ENCODE measurements at places on chromosomes 5 and 9.

DNA sequence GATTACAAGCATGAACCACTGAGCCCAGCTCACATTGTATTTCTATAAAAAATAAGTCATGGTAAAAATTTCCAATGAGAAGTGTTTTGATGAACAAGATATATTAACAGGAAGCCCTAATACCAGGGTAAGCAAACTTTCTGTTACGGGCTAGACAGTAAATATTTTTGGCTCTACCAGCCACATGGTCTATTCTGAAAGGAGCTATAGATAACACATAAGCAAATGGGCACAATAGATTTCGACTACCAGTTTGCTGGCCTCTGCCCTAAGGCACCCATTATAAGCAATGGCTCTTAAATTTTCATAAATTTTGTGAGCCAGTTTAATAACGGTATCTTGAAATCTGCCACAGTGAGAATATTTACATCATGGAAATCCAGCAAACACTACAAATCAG is 8.1 kb downstream of the UBQLN1 start:
- no peak for DNase-seq

- DNase-seq = no peak
These were observed 109.7 kb downstream of the BASP1 start for GRCh38 chr5:17327048-17327625.

GRCh38 chr5:75006865-75007822 is 45.2 kb downstream of the GCNT4 start:
- no peak for DNase-seq

DNA sequence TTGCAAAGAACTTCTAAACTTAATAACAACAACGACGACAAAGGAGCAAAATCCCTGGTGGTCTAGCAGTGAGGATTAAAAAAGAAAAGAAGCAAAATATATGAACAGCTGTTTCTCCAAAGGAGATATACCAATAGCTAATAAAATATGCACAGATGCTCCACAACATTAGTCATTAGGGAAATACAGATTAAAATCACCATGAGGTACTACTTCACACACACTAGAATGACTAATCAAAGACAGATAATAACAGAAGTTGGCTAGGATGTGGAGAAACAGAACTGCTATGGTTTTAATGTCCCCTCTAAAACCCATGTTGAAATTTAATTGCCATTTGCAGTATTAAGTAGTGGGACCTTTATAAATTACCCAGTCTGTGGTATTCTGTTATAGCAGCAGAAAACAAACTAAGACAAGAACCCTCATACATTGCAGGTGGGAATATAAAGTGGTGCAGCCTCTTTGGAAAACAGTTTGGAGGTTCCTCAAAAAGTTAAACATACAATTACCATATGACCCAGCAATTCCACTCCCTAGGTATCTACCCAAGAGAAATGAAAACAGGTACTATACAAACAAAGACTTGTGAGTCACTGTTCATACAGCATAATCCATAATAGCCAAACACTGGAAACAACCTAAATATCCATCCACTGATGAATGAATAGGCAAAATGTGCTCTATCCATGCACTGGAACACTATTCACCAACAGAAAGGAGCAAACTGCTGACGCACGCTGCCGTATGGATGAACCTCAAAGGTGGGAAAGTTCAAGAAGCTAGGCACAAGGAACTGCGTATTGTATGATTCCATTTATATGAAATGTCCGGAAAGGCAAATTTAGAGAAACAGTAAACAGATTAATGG is 11.4 kb upstream of the DUSP1 start:
- DNase-seq = no peak

DNA sequence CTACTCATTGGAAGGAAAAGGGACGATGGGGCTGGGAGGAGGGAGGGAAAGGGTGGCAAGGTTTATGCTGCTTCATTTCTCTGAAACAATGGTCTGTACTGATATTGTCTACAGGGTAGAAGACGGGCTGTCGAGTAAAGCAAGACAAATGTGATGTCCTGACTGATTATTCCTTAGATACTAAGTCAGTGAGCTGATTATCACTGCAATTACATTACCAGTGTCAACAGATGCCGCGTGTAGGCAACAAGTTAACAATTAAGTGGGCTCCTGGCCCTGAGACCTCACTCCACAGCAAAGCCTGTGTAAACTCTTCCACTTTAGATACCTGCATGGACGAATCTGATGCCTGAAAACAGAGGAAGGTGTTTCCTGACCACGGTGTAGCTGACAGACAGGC is 602.8 kb downstream of the IRX1 start:
- DNase-seq = no peak

DNA sequence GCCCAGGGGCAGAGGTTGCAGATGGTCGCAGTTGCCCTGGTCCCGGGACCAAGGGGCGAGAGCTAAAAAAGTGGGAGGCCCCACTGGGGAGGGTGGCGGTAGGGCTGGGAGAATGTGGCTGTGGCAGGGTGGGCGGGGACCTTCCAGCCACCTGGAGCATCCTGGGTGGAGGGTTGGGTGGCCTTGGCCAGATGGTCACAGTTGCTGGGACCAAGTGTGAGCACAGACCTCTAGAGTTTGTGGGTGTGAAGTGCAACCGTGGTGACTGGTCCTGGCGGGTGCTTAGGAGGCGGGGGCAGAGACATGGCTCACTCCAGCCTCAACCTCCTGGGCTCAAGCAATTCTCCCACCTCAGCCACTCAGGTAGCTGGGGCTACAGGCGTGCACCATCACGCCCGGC is 5.7 kb upstream of the TRAF2 start:
- no peak for DNase-seq

DNA sequence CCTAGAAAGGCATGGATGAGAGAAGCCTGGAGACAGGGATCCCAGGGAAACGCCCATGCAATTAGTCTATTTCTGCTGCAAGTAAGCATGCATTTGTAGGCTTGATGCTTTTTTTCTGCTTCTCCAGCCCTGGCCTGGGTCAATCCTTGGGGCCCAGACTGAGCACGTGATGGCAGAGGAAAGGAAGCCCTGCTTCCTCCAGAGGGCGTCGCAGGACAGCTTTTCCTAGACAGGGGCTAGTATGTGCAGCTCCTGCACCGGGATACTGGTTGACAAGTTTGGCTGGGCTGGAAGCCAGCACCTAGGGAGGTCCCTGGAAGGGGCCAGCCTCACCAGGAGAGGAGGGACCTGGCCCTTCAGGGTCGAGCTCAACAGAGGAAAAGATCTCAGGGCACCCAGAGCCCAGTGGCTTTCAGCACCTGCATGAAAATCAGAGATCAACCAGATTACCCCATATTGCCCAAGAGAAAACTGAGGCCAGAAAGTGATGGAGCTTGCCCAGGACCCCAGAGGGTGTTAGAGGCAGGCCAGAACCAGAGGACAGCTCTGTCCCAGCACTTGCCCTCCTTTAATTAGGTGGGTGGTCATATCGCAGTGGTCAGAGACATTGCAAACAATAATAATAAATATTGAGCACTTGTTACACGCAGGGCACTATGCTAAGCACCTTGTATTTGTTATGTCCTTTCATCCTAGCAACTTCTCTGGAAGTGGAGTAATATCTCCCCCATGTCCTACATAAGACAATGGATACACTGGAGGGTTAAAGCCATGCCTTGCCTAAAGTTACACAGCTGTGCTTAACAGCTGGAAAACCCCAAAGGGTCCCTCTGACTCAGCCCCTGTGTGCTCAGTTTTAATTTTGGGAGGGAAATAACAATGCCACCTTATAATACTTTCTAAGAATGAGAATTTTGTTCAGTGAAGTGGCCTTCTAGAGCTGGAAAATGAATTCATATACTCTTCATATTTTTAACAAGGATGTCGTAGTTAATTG is 67.1 kb downstream of the KLF4 start:
- peak; percentile 2 for DNase-seq

DNA sequence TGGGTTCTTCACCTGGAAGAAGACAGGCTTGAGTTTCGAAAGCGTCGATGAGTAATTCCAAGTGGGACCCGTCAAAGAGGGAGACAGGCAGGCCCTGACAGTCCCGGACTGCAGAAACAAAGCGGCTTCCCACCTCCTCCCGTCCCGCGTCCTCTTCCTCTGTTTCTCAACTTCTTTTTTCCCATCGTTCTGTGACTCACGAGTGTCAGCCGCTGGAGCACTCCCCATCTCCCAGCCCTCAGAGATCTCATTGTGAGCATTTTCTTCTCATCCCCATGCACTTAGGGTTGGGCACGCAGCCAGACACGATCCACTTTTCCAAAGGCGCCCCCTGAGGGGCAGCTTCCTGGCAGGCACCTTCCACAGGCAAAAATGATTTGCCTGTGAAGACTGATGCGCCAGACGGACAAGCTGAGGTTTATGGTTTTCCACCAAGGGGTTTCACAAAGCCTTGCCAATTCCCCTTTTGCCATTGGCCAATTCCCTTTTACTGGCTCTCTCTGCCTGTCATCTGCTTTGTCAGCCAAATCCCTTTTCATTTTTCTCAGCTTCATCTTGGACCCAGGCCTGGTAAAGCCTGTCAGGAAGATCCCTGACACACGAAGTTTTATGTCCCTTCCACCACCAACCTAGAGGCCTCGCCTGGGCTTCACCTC is 86.5 kb upstream of the ANKRD55 start:
- DNase-seq = no peak

DNA sequence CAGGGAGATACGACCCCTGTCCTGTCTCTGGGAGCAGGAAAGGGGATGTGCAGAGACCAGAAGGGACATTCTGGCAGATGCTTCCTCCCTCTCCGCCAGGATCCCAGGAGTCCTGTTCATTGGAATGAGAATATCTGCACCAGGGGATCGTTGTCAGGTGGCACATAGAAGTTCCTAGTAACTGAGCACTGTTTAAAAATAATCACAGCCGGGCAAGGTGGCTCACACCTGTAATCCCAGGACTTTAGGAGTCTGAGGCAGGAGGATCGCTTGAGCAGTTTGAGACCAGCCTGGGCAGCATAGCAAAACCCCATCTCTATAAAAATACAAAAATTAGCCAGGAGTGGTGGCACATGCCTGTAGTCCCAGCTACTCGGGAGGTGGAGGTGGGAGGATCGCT is 12.3 kb downstream of the SARDH start:
- DNase-seq = no peak

- no peak for DNase-seq
These were observed 70.6 kb upstream of the PCSK1 start for GRCh38 chr5:96503501-96504236.

- no peak for DNase-seq
These were observed 255.8 kb upstream of the PUM3 start for GRCh38 chr9:3099646-3100045.

- no peak for DNase-seq
These were observed 94.2 kb downstream of the BARX1 start for GRCh38 chr9:93860694-93861658.

- DNase-seq = no peak
These were observed 34.7 kb downstream of the GABRP start for GRCh38 chr5:170818232-170818631.

Measured in CD4-positive, alpha-beta T cell treated with Interleukin-1 beta for 1 hour (primary cell).